ENCODE measurements at places on chromosomes 1 and 21. TPM values are rescaled to one million over a fixed set of nuclear protein-coding genes. Genes with fewer than 3 reads are reported as not detected.

GRCh38 chr1:21913258-21913657, 23.9 kb downstream of the HSPG2 start:
- peaks cover 15% of the 10 kb centered on the region for H3K4me1 ChIP-seq
- no peak overlapping the region for H3K4me3 ChIP-seq
- no peaks in the 10 kb centered on the region for H3K27me3 ChIP-seq
- H3K27ac ChIP-seq: no peak overlapping the region

GRCh38 chr1:42847111-42847595, 740 bp downstream of the ZNF691 start:
- H3K4me3 ChIP-seq: peak overlapping the region; percentile 79
- no peak overlapping the region for H3K27ac ChIP-seq
- peaks cover 3% of the 10 kb centered on the region for H3K4me1 ChIP-seq

DNA sequence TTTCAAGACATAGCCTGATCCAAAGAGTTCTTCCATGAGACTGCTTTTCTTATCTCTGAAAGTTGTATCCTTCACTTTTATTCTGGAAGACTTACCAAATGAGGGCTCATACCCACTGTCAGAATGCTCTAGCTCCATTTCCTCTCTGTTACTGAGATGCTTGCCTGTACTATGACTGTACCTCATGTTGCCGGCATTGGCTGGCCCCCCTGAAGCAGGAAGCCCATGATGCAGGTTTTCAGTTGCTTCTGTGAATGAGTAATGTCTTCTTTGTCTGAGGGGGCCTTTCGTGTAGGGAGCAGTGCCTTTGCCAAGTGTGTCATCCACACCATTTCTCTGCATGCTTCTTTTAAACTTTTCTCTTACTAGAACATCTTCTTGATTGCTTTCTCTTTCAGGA, 39.5 kb downstream of the LCA5L start:
- no peak overlapping the region for H3K27ac ChIP-seq
- H3K4me3 ChIP-seq: no peak overlapping the region
- peaks cover 3% of the 10 kb centered on the region for H3K36me3 ChIP-seq
- DNase-seq: no peak
- no peaks in the 10 kb centered on the region for H3K4me1 ChIP-seq
- no peaks in the 10 kb centered on the region for H3K27me3 ChIP-seq

DNA sequence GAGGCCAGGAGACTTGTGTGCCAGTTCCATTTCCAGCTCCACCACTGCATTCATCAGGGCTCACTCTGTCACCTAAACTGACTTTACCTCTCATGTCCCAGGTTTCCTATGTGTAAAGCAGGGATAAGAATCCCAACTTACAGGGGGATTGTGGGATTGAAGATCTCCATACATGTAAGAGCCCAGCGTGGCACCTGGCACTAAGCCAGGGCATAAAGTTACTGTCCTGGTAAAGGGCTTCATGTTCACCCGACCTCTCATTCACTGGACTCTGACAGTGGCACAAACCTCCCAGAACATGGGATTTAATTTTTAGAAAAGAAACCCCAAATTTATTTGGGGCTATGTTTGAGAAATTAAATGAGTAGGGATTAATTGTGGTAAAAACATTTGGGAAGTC, 8.9 kb upstream of the IGFN1 start:
- no peaks in the 10 kb centered on the region for H3K4me1 ChIP-seq
- H3K4me3 ChIP-seq: no peak overlapping the region
- no peaks in the 10 kb centered on the region for H3K36me3 ChIP-seq
- DNase-seq: no peak

DNA sequence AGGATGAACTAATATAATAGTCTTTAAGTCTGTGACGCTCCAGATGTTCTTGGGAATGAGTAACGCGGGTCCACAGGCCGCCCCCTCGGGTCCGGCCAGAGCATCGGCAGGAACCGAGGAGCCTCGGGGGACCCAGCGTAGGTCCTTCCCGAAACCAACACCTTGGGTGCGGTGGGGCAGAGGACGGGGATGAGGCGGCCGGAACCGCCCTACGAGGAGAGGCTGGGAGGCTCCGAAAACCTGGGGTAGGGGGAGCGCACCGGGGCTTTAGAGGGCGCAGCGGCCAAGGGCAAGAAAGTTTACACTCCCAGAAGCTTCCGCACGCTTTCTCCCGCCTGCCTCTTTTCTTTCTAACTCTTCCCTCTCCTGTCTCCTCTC, 7.1 kb downstream of the DMRTA2 start:
- no peak for DNase-seq
- H3K27ac ChIP-seq: no peak overlapping the region

- H3K4me3 ChIP-seq: no peak overlapping the region
- peaks cover 4% of the 10 kb centered on the region for H3K4me1 ChIP-seq
- no peaks in the 10 kb centered on the region for H3K36me3 ChIP-seq
- DNase-seq: no peak
Measured at GRCh38 chr1:174812656-174813055, 187.1 kb upstream of the CACYBP start.

- H3K4me1 ChIP-seq: peaks cover 26% of the 10 kb centered on the region
- H3K27ac ChIP-seq: peak overlapping the region; percentile 92
- peak; percentile 55 for DNase-seq
- H3K36me3 ChIP-seq: peaks cover 35% of the 10 kb centered on the region
Measured at GRCh38 chr1:155195201-155196102, 12.2 kb downstream of the THBS3 start.

DNA sequence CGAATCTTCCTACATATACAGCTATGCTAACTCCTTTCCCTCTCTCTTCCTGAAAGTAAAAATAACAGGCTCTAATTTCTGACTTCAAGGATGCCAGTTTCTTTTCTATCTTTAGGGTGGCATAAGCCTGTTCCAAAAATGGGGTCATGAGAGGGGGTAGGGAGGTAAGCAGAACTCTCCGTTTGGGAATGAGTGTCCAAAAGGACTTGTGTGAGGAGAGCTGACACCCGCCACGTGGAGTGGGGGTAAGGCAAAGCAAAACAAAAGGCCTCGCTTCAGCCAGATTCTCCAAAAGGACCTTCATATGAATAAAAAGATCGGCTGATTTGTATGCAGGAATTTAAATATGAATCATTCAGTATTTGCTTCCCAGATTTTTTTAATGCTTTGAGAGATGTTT, 28.6 kb downstream of the PLPPR4 start:
- no peak for DNase-seq
- no peak overlapping the region for H3K27ac ChIP-seq
- H3K27me3 ChIP-seq: no peaks in the 10 kb centered on the region
- no peak overlapping the region for H3K4me3 ChIP-seq

DNA sequence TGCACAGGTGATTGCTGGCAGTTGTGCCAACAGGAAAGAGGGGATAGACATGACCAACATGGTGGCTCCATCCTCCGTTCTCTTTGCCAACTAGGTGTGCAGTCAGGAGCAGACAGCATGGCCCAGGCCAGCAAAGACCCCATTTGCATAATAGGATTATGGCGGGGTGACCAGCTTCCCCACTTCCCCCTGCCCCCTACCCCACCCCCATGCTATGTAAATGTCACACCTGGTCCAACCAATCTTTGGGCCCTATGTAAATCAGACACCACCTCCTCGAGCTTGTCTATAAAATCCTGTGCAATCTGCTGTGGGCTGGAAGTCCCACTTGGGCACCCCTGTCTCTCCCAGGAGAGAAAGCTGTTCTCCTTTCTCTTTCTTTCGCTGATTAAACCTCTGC, 146.0 kb downstream of the SLC30A10 start:
- no peaks in the 10 kb centered on the region for H3K36me3 ChIP-seq
- no peaks in the 10 kb centered on the region for H3K4me1 ChIP-seq
- no peak overlapping the region for H3K27ac ChIP-seq
- no peak overlapping the region for H3K4me3 ChIP-seq
- no peak for DNase-seq

- no peak overlapping the region for H3K4me3 ChIP-seq
- no peak overlapping the region for H3K27ac ChIP-seq
- H3K36me3 ChIP-seq: no peaks in the 10 kb centered on the region
- peaks cover 41% of the 10 kb centered on the region for H3K27me3 ChIP-seq
- no peak for DNase-seq
Measured at GRCh38 chr1:110677526-110677925, 2.8 kb upstream of the KCNA3 start.

- H3K27me3 ChIP-seq: peaks cover 2% of the 10 kb centered on the region
- peak overlapping the region; percentile 81 for H3K4me3 ChIP-seq
- H3K4me1 ChIP-seq: no peaks in the 10 kb centered on the region
- DNase-seq: no peak
Measured at GRCh38 chr1:43171312-43171875, 696 bp downstream of the EBNA1BP2 start.

GRCh38 chr1:5975133-5975880, 16.9 kb downstream of the NPHP4 start:
- no peaks in the 10 kb centered on the region for H3K36me3 ChIP-seq
- no peaks in the 10 kb centered on the region for H3K4me1 ChIP-seq
- H3K27ac ChIP-seq: no peak overlapping the region
- DNase-seq: peak; percentile 73

CD1B gene
- total RNA-seq: not detected

PDC gene
- not detected for total RNA-seq

LAMB3 gene
- total RNA-seq: 0.67 TPM

ARTN gene
- total RNA-seq: 23.3 TPM

ATP1A2 gene
- total RNA-seq: 34.8 TPM

TMEM125 gene
- 24.6 TPM for total RNA-seq
